HCT116 (cell line): ENCODE measurements at places on chromosomes 3 and 15.
A peak's percentile ranks its signal among the peaks of the same experiment; 100 is the strongest.

DNA sequence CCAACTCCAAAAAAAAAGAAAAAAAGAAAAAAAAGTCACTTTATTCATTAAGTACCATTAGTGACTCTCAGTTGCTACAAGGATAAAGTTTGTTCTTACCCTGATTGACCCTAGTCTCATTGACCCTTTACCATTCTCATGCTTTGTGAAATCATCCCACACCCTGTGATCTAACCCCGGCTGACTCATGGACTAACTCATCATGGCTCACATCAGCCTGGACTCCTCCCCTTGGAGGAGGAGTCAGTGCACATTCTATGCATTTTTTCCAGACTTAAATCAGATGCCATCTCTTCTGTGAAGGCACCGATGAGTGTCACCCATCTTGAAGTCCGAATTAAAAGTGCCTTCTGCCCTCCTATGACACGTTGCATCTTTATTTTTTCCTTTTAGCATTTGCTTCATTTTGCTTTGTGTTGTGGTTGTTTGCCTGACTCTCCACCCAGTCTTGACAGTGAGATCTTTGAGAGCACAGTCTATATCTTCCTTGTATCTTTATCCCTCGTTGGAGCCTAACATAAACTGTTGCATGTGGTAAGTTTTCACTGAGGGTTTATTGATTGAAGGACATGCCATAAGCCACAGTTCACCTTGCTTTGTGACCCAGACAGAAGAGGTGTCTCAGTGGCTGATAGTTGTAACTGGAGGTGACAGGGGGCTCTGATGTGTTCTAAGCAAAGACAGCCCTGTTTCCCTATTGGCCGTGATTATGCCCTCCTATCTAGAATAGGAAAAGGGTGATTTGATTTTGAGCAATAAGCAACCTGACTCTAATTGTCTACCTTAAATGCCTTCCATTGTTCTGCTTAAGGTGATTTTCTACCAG lies 72.1 kb downstream of the IL1RAP start:
- peak; percentile 81 for DNase-seq

GRCh38 chr3:141901914-141902313 lies 25.5 kb downstream of the ATP1B3 start:
- no peak for DNase-seq

GRCh38 chr3:100149713-100150415 lies 35.6 kb upstream of the FILIP1L start:
- DNase-seq: no peak

GRCh38 chr3:70488816-70489215 lies 176.4 kb upstream of the MDFIC2 start:
- no peak for DNase-seq

- DNase-seq: no peak
Measured at GRCh38 chr3:57545636-57546268, 1.6 kb upstream of the DNAH12 start.

DNA sequence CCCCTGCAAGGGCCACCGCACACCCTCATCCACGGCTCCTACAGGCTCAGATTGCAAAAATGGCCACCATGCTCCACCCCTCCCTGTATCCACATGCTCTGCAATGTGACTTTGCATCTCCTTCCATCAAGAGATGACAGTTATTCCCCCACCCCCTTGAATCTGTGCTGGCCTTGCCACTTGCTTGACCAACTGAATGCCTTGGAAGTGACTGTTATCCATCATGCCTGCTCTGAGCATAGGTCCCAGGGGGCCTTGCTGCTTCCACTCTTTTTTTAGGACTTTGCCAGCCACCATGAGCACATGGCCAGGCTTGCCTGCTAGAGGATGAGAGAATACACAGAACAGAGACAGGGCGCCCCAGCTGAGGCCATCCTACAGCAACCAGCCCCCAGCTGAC lies 13.6 kb downstream of the HAPLN3 start:
- DNase-seq: no peak

DNA sequence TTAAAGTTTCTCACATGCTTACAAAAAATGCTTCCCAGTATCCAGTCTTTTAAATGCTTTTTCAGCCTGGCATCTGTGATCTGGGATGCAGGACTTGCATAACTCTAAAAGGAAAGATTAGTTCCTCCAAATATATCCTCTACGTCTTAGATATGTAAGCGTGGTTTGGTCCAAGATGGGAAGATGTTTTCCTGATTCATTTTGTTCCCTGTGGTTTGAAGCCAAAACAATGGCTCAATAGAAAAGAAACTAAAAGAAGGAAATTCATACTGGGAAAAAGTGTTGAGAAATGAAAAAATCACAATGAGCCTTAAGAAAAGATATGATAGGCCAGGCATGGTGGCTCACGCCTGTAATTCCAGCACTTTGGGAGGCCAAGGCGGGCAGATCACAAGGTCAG lies 1002.8 kb downstream of the NAALADL2 start:
- DNase-seq: no peak

- peak; percentile 39 for DNase-seq
Measured at GRCh38 chr3:126245811-126246727, 65.7 kb upstream of the ALDH1L1 start.

DNA sequence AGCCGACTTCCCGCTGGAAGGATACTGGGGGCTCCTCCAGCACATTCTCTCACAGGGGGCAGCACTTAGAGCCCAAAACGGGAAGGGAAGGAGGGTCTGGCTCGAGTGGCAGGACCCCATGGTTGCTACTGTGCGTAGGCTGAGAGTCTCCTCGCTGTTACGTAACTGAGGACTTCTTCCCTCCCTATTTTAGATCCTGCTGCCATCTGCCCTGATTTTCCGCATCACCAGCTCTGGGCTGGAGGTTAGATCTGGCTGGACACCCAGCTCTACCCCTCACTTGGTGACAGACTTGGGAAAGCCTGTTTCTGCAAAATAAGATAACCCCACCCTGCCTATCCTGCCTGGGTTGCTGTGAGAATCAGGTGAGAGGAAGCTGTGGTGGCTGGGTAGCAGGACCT lies 47.7 kb downstream of the BDH1 start:
- no peak for DNase-seq

- DNase-seq: no peak
Measured at GRCh38 chr15:64571857-64572291, 111.5 kb downstream of the ZNF609 start.

- no peak for DNase-seq
Measured at GRCh38 chr15:91652610-91653207, 200.8 kb upstream of the SLCO3A1 start.

GRCh38 chr3:140630366-140630765 lies 47.5 kb upstream of the TRIM42 start:
- DNase-seq: no peak

- no peak for DNase-seq
Measured at GRCh38 chr3:185423178-185423577, 60.2 kb downstream of the MAP3K13 start.

DNA sequence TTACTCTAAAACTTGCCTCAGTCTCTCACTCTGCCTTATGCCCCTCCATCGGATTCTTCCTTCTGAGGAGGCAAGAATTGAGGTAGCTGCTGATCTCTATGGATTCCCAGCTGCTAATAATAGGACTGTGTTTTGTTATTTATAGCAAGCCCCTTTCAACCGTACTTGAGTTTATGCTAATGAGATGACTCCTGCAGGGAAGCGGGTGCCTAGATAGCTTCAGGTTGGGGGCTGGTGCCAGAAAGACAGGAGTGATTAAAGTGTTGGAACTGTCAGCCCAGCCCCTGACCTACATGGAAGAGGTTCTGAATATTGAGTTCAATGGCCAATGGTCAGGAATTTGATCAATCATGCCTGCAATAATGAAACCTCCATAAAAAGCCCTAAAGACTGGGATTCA lies 21.8 kb upstream of the LIMD1 start:
- DNase-seq: no peak

DNA sequence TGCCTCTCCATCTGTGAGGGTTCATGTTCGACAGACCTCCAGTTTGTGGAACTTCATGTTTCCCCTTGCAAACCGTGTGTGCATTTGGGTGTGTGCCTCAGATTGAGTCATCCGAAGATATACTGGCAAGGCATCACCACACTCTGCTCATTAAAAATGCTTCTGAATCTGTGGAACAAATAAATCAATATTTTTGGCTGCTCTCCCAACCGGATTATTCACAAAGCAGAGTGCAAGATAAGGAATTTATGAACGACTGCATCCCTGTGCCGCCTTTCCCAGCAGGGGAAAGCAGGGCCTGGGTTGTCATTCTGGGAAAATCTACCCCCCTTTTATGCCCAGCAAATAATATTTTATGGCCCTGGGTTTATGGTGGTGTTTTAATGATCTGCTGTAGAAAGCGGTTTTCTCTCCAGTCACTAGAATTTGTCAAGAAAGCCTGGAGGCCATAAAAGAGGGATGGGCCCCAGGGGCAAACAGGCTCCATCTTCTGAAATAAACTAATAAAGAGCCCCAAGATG lies 4.2 kb upstream of the WNT5A start:
- no peak for DNase-seq

- no peak for DNase-seq
Measured at GRCh38 chr3:126551839-126552687, 6.7 kb downstream of the C3orf22 start.

- DNase-seq: no peak
Measured at GRCh38 chr15:80645494-80646065, 49.5 kb upstream of the ABHD17C start.

GRCh38 chr3:59392116-59392515 lies 342.3 kb upstream of the CFAP20DC start:
- DNase-seq: no peak

DNA sequence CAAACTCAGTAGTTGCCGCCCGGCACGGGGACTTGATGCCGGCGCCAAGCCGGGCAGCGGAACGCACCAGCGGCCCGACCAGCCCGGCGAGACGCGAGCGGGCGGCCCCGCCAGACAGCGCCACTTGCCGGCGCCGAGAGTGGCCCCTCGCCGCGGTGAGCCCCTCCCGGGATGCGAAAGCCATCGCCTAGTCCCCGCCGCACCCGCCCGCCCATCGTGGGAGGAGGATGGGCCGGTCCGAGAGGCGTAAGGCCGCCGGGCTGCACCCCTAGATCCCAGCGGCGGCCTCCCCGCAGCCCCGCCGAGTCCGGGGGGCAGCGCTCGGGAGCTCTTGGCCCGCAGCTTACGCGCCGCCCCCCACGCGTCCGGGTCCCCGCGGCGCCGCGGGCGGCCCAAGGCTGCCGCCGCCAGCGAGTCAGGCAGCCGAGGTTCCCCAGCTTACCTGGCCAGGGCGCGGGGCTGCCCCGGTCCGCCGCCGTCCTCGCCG lies 609 bp downstream of the GOLGA8A start:
- DNase-seq: no peak

DNA sequence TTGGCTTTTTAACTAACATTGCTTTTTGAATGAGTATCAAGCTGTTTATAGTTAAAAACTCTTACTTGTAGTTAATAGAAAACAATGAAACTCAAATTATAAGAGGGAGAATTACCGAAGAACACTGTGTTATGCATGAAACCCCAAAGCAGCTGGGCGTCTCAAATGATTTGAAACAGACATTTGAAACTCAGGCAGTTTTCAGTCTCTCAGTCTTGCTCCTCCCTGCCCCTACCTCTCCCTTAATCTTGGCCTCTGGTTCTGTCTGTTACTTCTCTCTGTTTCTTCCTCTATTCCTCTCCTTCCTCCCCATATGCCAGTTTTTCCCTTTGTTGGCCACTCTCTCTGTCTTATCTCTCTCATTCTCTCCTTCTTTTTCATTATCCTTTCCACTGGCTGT lies 118.3 kb upstream of the SYNPR start:
- no peak for DNase-seq

GRCh38 chr15:96088650-96089049 lies 241.8 kb upstream of the NR2F2 start:
- no peak for DNase-seq

- DNase-seq: no peak
Measured at GRCh38 chr3:138492980-138493675, 58.7 kb downstream of the ESYT3 start.

DNA sequence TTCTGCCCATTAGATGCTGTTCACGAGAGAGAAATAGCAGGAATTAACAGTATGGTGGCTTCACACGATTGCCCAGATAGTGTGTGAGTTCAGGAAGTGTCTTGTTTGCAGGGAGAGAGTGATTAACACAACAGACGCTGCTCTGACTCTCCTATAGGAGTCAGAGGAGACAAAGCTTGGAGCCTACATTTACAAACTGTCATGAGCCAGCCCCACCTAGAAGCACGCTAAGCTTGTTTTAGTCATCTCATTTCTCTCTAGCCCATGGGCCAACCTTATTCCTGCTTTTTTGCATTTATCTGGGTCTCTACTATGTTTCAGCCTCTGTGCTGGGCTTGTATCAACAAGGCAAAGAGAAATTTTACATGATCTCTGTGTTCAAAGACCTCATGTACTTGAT lies 128.3 kb upstream of the BFSP2 start:
- DNase-seq: no peak

GRCh38 chr3:58398669-58399333 lies 34.8 kb downstream of the PDHB start:
- DNase-seq: no peak

GRCh38 chr15:27808182-27808581 lies 290.9 kb downstream of the OCA2 start:
- no peak for DNase-seq

GRCh38 chr3:146953511-146953981 lies 348.4 kb upstream of the PLSCR5 start:
- no peak for DNase-seq

DNA sequence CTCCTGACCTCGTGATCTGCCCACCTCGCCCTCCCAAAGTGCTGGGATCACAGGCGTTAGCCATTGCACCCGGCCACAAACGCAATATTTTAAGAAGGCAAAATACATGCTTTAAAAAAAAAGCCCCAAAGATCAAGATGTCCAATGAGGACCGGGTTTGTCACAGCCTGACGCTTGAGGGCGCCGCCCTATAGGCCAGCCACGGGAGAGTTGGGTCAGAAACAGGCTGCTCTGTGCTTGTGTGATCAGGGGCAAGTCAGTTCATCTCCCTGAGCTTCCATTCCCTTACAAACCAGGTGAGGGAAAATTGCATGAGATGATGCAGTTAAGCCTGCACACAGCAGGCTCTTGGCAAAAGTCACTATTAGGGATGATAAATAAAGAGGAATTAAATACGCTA lies 23.9 kb downstream of the FAM174B start:
- peak; percentile 6 for DNase-seq

DNA sequence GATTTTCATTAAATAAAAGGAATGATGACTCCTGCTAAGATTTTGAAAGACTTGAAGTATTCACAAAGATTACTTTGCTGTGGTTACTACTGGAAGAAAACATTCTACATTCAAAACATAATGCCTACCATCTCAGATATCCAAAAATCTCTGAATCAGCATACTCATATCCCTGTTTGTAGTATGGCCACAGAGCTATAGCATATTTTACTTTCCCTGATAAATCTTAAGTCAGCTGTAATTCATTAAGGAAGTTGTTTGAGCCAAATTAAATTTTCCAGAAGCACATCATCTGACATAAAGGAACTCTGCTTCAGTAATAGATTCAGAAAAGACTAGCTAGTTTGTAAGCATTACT lies 942.0 kb downstream of the ROBO1 start:
- no peak for DNase-seq

GRCh38 chr15:56492791-56493555 lies 28.0 kb upstream of the MNS1 start:
- DNase-seq: no peak

- DNase-seq: no peak
Measured at GRCh38 chr3:139491966-139492365, 15.7 kb upstream of the RBP2 start.
